ENCODE measurements at places on chromosomes 2 and 18.

GRCh38 chr2:101983486-101983885, 8.3 kb upstream of the IL1R2 start:
- peak; percentile 98 for DNase-seq

DNA sequence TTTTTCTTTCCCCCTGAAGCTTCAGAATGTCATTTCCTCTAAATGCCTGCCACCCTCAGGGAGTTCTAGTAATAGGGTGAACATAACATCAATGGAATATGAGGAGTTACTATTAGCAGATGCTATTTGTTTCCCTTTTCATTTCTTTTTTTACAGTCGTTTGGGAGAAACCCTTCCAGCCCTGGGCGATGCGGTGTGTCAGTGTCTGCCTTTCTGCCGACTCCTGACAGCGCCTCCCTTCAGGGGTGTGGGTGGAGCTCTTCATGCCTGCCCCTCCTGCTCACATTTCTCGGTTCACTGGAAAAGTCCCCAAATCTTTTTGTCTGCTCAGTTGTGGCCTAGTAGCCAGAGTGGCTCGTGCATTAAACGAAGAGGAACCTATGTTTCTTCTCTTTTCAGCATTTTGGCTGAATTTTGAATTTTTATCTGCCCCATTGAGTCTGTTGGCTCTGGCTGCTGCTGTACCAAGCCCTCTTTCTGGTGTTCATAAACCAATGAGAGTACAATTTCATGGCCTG, 72.3 kb downstream of the FMNL2 start:
- peak; percentile 66 for DNase-seq

DNA sequence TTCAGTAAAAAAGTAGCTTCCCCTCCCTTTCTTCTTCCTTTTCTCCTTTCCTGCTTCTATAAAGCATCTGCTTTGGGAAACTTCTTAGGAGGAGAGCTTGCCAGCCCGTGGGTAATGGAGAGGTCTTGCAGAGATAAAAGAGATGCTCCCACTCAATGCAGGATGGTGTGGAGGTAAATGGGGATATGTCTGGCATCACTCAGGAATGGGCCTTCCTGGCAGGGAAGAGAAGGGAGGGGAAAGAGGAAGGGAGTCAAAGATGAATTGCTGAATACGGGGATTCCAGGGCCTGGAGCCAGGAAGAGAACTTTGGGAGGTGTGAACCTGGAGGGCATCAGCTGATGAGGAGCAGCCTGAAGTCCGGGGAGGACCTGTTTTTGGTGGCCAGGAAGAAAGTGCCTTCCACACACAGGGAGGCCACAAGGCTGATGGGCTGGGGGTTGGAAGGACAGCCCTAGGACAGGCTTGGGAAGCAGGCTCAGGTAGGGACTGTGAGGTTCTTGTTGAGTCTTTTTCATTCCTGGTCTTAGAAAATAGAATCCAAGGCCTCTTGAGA, 25.2 kb downstream of the IL1B start:
- no peak for DNase-seq

DNA sequence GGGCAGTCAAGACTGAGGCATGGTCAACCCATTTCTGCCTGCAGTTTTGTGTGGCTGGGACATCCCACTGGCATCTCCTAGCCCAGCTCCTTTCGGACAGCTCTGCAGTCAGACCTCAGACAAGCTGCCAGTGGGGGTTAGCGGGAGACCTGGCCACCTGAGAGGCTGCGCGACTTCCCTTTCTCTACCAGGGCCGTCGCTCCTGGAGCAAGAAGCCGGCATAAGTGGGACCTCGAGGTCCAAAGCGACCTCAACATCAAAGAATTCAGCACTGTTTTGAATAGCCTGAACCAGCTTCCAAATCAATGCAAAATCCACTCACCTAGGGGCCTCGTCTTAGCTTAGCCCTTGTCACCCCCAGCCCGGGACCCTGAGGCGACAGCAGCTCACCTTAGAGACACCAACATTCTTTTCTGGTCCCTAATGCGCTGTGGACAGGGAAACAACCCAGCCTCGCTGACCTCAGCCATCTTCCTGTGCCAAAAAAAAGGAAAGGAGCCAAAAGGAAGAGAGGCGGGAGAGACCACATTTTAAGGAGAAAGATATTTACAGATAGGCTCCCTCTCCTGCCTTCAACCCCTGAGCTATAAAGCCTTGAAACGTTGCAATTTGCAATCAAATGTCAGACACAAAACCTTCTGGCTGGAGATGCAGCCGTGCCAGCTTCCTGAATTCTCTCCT, 81.2 kb downstream of the GFPT1 start:
- no peak for DNase-seq

- peak; percentile 93 for DNase-seq
Measured at GRCh38 chr18:12628706-12629702, 28.9 kb downstream of the SPIRE1 start.

DNA sequence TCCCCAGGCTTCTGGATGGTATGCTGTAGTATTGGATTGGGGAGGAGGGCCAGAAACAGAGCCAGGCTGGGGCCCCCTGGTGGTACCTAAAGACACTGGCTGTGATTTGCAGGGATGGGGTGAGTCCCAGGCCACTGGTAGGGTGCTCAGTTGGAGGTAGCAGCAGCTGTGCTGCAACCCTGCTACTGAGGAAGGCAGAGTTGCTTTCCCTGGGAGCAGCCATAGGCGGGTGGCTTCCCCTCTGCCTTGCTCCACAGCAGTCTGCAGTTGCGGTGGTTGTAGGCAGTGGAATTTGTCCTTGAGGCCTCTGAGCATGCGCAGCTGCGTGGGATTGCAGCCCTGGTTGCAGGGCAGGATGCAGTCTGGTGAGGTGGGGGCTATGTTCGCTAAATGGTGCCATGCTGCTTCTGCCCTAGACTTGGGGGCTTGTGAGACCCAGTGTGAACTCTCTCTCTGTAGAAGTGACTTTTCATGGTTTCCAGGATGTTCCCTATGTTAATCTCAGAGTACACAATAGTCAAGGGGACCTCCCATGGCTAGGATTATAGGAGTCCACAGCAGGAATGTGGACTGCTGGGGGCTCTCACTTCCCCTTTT, 443.5 kb downstream of the XIRP2 start:
- DNase-seq = no peak

GRCh38 chr2:13255485-13255884, 538.7 kb downstream of the TRIB2 start:
- DNase-seq = no peak

GRCh38 chr2:133235968-133236367, 332.3 kb downstream of the NCKAP5 start:
- DNase-seq = no peak

GRCh38 chr2:29597035-29597434, 324.4 kb downstream of the ALK start:
- no peak for DNase-seq

DNA sequence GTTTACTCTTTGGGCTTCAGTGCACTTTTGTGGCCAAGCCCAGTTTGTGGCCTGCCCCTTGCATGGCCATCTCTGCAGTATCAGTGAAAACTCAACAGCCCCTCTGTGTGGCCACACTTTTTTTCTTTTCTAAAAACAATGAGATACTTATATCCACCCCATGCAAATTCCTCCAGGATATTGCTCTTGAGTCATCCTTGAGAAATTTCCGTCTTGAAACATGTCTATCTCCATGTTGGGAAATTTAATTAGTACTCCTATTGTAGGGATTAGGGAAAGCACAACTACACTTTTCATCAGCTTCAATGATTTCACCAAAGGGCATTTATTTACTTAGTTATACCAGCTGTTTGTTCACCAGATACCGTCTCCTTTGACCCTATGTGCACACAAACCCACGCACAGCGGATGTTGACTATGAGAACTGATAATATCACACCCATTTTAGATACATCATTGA, 993.1 kb downstream of the TSN start:
- peak; percentile 90 for DNase-seq

DNA sequence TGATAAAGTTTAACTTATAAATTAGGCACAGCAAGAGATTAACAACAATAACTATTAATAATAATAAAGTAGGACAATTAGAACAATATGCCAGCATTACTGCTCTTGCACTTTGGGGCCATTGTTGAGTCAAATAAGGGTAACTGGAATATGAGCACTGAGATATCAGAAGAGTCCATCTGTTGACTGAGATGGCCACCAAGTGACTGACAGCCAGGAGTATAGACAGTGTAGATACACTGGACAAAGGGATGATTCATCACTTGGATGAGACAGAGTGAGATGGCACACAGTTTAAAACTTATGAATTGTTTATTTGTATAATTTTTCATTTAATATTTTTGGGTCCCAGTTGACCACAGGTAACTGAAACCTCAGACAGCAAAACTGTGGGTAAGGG, 20.0 kb downstream of the NAB1 start:
- no peak for DNase-seq

- no peak for DNase-seq
Measured at GRCh38 chr2:61233581-61233980, 71.6 kb downstream of the C2orf74 start.

DNA sequence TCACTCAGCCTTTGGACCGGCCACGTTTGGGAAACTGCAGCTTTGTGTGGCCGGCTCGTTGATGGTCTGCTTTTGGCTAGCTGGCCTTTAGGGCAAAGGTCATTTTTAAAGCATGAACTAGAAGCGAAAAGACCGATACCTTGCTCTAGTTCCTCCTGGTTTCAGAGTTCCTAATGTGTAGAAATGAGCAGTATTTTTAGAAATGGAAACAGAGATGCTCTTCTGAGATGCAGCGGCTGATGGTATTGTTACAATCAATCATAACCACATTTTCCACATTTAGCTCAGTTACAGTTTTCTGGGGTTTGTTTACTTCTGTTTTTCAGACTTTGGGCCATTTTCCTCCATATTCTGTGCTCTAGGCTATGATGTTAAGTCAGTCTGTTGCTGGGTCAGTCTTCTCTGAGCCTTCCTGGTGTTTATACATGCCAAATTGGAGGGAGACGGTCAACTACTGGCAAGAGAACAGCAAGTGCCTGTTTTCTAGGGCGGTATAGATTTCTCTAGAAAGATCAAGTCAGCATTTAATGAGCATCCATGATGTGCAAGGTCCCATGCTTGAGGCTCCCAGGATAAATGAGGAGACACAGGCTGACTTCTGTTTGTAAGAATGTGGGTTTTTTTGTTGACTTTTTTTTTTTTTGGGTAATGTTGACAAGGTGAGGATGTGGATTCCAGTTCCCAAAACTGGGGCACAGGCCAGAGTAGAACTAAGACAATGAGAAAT, 28.0 kb downstream of the RNF144A start:
- no peak for DNase-seq

- DNase-seq = no peak
Measured at GRCh38 chr18:79554321-79554720, 125.3 kb upstream of the CTDP1 start.

- DNase-seq = no peak
Measured at GRCh38 chr2:70553334-70553583, 367 bp downstream of the TGFA start.

DNA sequence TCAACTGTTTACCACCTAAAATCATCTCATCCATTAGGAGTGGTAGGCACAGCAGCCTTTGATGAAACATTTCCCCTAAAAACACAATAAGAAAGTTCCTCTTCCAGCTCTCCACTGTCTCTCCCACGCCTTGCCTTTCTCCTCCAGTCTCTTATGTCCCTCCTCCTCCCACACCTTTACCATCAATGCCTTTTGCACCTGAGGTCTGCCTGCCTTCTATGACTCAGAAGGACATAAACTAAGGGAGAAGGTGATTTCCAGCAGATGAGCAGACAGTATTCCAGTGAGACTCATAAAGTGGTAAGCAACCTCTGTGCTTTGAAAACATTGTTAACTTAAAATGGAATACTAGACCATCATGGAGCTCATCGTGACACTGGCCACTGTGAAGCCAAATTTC, 34.2 kb upstream of the NDUFV2 start:
- peak; percentile 42 for DNase-seq

- DNase-seq = no peak
Measured at GRCh38 chr2:95306336-95306895, 9.3 kb downstream of the KCNIP3 start.

DNA sequence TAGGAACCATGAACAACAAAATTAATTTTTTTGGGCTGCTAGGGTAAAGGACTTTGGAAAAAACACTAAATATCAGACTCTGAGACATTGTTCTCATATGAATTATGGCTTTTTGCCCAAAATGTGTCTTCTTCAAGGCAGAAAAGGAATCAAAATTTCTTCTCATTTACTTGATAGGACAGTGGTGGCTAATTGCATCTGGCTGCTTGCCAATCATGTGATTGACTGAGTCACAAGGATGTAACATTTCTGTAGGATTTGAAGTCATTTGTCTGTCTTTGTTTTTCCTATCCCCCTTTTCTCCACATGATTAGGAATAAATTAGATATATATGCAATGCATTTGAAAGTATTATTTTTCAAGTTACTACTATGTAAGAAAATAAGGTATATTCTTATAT, 130.2 kb downstream of the SLC4A10 start:
- DNase-seq = no peak

DNA sequence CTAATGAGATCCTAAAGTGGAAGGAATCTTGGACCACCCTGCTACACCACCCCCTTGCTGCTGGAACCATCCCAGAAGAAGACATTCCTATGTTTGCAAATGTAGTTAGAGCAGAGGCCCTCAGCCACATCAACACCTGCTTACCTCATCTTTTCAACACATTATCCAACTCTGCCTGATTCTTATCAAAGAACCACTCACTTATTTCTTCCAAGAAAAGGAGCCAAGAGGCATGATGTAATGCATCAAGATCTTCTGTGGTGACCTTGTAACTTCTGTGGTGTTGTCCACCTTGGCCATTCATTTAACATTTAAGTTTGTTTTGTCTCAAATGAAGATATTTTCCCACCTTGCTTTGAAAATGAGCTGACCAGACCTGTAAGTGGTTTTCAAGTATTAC, 338.1 kb downstream of the CTNNA2 start:
- DNase-seq = no peak

GRCh38 chr2:113117541-113118262, 9.7 kb upstream of the IL1RN start:
- peak; percentile 54 for DNase-seq

DNA sequence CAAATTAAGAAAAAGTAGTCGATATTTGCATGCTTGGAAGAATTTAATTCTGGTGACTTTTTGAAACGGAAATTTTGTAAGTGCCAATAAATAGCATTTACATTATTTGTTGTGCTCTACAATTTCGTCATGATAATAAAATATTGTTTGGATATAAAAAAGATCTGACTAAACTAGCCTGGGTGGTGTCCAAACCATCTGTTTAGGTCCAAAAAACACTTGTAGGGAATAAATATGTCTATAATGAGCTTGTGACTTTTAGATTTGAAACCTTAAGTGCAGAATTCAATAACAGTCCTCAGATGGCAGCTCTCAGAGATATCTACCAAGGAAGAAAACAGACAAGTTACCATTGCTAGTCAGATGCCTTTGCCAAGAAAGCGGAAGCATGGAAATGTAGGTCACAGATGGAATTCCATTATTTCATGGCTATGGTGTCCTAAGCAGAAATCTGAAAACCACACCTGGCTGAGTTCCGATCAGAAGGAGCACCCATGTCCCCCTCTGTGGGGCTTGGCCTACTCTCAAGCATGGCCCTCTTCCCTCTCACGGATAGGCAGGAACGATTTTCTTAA, 731.1 kb downstream of the RNF144A start:
- no peak for DNase-seq

All from renal cortical epithelial cell (primary cell).